ENCODE measurements at places on chromosomes 4 and X.
A peak's percentile ranks its signal among the peaks of the same experiment; 100 is the strongest.

GRCh38 chrX:68462197-68462596 is 28.9 kb upstream of the OPHN1 start:
- no peak for DNase-seq

- no peak for DNase-seq
Measured at GRCh38 chr4:150367326-150367725, 214.6 kb upstream of the MAB21L2 start.

- no peak for DNase-seq
Measured at GRCh38 chrX:122703762-122704161, 480.3 kb upstream of the GRIA3 start.

DNA sequence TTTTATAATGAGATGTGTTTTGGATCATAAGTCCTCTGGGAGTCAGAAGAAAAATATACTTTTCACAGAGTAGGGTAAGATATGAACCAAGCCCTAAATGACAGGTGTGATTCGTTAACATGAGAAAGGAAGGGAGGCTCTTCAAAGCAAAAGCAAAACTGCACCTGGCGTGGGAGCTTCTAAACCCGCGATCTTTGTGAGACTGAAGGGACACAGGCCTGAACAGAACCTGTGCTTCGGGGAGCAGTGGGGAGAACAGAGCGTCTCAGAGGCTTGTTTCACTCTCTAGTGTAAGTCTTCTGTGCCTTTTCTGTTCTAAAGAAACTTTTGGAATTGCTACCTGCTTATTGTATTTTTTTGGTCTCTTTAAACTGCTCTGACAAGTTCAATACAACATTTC is 30.2 kb upstream of the CYP4V2 start:
- DNase-seq: no peak

GRCh38 chrX:40460926-40461325 is 119.8 kb upstream of the ATP6AP2 start:
- no peak for DNase-seq

- DNase-seq: peak; percentile 66
Measured at GRCh38 chr4:153432965-153433753, 33.0 kb upstream of the TMEM131L start.

DNA sequence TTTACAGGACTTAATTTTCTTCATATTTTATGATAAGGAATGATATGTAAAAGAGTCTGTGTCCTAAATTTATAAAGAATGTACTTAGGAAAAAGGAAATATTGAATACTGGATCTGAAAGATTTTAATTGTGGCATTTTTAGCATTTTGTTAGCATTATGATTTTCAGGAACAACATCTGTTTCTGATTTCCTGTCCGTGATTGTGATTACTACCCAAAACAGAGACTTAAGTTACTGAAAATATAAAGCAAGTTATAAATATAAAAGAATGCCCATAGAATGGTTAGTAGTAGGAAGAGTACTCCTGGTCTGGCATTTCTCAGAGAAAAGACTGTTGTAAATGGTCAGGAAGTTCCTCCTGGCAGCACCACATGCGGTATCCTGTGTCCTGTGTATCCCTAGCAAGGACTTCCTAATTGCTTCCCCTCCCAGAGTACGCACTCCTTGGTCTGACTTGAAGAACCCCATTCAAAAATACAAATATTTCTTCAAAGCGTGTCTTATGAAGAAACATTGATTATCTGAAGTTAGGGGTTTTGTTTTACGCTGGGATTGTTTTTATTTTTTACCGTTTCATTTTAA is 88.9 kb downstream of the RS1 start:
- DNase-seq: no peak

DNA sequence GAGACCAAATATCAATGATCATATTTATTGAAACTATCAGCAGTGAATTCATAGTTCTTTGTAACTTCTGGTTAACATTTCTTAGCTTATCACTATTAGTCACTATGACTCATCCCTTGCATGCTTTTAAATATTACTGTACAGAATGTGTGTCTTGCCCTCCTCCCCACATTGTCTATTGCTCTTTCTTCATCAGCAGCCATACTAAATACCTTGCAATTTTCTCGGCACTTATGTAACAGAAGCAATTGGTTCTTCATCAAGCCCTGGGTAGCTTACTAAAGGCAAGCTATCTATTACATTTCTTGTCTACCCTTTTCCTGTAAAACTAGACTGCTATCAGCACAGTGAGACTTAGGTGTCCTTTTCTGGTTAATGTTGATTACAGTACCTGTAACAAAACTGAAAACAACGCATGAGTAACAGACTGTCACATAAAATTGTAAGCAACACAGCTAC is 8.2 kb downstream of the KLHL4 start:
- no peak for DNase-seq

- no peak for DNase-seq
Measured at GRCh38 chr4:184446132-184446658, 28.2 kb downstream of the IRF2 start.

- DNase-seq: no peak
Measured at GRCh38 chrX:12871257-12871656, 4.4 kb downstream of the TLR7 start.

GRCh38 chr4:38176165-38176564 is 216.0 kb downstream of the PTTG2 start:
- DNase-seq: no peak

- DNase-seq: no peak
Measured at GRCh38 chrX:649166-649565, 18.6 kb downstream of the SHOX start.

- no peak for DNase-seq
Measured at GRCh38 chr4:47538825-47539154, 53.7 kb downstream of the ATP10D start.

DNA sequence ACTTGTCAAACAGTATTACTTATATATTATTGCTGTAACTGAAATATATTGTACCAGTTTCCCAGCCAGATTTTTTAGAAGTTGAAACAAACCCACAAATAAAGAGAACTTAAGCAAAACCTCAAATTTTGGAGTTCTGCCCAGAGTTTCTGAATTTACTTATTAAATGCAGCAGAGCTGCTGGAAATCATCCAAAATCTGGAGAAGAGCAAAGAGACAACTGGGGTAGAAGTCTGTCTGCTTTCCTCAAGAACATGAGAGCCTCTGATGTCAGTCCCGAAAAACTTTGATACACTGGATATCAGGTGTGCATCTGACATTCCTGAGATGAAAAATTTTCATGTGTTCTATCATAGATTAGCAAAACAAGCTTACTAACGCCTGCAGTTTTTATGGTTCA is 325.9 kb downstream of the NR3C2 start:
- no peak for DNase-seq

DNA sequence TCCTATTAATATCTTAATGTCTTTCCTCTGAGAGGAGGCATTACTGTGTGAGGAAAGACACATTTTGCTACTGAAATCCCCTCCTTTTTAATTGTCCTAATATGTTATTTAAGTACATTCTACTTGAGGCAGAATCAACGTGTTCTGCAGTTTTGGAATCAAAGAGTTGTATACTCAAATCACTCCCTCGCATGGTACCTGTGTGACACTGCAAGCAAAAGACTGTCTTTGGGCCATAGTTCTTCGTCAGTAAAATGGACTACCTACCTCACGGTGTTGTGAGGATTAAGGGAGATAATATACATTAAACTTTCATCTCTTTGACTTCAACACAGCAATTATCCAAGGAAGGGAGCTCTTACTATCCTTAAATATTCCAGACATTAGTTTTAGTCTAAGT is 61.5 kb downstream of the TIGD2 start:
- no peak for DNase-seq

DNA sequence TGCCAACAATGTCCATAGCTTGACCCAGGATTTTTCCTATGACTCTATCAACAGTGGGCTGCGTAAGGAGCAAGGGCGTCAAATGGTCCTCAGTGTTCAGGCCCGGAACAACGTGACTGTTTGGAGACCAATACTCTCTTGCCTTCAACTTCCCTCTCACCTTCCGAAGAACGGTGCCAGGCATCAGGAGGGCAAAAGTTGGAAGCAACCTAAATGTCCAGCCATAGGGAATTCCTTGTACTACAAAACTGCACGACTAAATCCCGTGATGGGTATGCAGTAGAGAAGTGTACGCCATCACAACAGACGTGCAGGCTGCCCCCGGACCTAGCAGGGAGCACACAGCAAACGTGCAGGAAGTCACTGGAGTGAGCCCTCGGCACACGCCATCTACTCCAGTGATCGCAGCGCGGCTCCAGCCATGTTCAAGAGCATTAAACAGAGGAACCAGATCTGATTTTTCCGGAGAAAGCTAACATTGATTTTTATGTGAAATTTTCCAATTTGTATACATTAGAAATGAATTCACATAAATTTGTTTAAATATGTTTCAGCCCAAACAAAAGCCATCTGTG is 79.0 kb downstream of the JAKMIP1 start:
- no peak for DNase-seq

- no peak for DNase-seq
Measured at GRCh38 chr4:169800541-169800940, 42.8 kb upstream of the HPF1 start.

DNA sequence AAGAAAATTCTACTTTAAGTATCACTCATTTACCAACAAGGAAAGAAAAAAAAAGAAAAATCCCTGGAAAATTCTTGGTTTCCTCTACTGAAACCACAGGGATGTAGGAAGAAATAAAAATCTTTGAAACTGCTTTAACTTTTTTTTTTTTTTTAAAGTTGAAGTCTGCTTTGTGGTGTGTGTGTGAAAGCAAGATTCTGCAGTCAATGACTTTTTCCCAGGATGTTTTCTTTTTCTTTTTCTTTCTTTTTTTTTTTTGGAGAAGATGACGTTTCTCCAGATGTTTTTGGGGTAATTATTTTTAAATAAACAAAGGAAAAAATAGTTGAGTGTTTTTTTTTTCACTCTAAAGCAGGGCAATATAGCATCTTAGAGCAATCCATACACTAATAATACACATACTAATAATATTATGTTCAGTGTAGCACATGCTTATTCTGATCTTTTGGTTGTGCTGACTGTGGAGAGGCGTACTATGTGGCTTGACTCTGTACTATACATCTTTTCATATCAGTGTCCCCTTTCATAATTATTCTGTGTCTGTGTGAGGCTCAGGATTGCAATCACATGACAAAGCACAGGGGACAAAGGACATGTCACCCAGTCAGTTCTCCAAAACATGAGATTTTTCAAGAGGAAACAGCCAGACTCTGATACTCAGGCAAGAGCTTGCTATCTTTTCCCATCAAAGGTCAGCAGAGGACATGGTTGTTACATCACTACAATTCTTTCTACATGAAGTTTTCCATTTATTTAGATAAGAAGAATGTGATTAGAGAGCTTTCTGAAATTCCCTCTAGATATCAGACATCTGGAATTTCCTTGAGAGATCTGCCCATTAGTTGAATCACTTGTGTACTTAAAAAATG is 111.0 kb downstream of the PDE5A start:
- no peak for DNase-seq

DNA sequence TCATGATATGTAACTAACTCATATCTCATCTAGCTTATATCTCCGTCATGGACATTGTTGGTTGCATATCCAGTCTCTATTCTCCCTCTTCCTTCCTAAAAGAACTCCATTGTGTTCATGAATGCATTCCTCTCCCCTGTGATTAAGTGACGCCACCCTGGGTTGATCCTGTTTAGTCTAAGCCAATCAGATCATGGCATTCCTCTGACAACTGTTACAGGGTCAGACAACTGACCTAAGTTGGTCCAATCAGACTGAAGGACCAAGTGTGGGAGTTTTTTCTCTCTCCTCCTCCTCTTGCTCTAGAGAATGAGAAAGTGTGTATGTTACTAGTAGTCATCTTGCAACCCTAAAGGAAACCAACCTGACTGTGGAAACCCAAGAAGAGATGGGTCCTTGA is 3.6 kb downstream of the APOO start:
- DNase-seq: no peak

DNA sequence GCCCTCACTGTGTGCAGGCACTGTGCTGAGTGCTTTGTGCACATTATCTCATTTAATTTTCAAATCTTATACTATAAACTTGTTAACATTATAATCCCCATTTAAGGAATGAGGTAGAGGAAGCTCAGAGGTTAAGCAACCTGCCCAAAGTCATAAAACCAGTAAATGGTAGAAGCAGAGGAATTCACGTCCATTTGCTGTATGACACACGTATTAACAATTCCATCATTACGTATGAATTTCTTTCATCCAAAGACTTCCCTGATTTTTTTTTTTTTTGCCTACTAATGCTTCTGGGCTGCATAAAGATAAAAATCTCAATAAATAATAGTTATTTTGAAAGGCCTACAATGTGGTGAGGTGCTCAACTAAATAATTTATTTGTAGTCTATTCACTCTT is 64.5 kb upstream of the H2AZ1 start:
- no peak for DNase-seq

Data from left cardiac atrium (tissue), 4 donors.